Dermis microvascular lymphatic vessel endothelial cell (primary cell): ENCODE measurements at places on chromosomes 5 and 9. TPM values are rescaled to one million over a fixed set of nuclear protein-coding genes. Genes with fewer than 3 reads are reported as not detected.
A peak's percentile ranks its signal among the peaks of the same experiment; 100 is the strongest.

- DNase-seq = no peak
These were observed 31.3 kb downstream of the GRAMD2B start for GRCh38 chr5:126454535-126454934.

DNA sequence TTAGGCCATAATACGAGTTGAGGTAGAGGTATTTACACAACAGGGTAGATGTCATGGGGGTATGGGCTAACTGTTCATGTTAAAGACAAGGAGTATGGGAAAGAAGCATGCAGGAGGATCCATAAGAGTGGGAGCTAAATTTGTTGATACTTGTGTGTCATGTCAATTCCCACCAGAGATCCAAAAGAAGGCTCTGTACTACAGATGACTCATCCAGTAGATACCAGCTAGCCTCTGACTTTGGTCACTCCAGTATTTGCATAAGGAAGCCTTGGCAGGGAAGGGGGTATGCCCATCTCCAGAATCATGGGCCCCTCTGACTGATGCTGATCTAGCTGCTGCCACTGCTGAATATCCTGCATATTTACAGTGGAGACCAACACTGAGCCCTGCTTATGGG is 743.7 kb upstream of the GRAMD2B start:
- DNase-seq = no peak

DNA sequence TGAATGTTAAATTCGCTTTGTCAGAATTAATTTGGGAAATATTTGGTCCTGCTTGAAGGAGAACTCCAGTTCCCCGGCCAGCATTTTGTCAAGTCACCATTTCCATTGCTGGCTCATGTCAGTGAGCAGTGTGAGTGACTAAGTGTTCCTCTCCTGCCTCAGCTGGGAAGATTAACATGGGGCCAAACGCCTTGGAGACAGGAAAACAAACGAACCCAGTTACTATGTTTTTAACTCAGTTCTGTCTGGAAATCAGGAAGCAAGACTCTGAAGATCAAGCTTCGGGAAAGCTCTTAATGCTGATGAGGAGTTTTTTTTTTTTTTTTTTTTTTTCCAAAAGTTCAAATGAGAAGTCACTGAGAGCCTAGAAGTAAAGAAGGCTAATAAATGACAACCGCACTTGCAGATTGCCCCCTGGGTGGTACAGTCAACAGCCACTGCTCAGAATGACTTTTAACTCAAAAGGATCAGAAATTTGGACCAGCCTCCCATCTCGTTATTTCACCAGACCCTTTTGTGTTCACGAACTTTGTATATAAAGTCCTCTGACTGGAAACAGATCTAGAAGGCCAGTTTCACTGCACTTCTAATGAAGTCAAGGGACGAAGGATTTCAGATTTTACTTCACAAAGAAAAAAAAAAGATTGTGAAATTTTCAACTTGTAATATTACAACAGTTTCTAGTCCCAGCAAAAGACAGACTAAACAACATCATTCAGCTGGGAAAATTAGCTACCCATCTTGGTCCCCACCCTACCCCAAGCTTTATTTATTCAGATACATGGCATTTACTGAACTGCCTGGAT is 121.3 kb downstream of the LHFPL2 start:
- peak; percentile 98 for DNase-seq

The NDFIP1 gene
- 32.9 and 46.5 TPM in 2 replicates for total RNA-seq
